ENCODE measurements at places on chromosomes 2 and 18. TPM values are rescaled to one million over a fixed set of nuclear protein-coding genes. Genes with fewer than 3 reads are reported as not detected.

ASTL gene
- total RNA-seq, result not detected

IL1RL1 gene
- total RNA-seq, result under 0.01 TPM

LYPD1 gene
- 79.7 TPM for total RNA-seq

CHRND gene
- total RNA-seq, result not detected

GPR35 gene
- 0.28 TPM for total RNA-seq

AKAIN1 gene
- total RNA-seq, result not detected

DNA sequence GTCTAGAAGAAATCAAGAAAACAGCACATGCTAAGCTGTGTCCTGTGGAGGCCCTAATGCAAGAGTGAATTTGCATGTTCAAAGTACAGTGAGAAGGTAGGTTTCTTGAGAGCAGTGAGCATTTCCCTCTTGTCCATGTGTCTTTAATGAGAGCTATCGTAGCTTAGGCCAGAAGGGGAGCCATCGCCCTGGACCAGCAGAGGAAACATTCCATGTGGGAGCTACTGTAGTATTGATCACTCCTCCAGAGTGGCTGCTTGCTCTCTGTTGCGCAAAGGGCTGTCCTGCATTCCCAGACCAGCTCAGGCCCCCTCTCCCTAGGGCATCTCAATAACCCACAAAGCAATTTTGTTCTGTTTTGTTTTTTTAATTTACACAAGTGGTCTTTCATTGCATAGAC lies 950.1 kb downstream of the CNTNAP5 start:
- DNase-seq, result no peak

- peak; percentile 1 for DNase-seq
These were observed 742.3 kb upstream of the SLC8A1 start for GRCh38 chr2:41194230-41194629.

DNA sequence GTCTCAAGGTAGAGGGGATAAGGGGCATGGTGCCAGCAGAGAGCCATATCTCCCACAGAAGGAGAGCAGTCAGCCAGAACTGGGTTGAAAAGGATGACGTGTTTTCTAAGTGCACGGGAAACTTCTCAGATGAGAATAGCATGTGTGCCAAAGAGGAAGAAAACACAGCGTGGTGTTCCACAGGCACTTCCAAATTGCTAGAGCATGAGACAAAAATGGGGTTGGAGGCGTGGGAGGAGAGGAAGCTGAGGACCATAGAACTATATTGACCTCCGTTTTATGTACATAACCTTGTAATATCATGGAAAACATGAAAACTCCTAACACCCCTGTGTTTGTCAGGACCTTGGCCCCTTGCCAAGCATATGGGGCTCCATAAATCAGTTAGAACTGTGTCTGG lies 682.7 kb upstream of the RAB6C start:
- DNase-seq, result no peak

All from IMR-90 (cell line).